ENCODE measurements at places on chromosomes 5 and 9.
A peak's percentile ranks its signal among the peaks of the same experiment; 100 is the strongest.

DNA sequence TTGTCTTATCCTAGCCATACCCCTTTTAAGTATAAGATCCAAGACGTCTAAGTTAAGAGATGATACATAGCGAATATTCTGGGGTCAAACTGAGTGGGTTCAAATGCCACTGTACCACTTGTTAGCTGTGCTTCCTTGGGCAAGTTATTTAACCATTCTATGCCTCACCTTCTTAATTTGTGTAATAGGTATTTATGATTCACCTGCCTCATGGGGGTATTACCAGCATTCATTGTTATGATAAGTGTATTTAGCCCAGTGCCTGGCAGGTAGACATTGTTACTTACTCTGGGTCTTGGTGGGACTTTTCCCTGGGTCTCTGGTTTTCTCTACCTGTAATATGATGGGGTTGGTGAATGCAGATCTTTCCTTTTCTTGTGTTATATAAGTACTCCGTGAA lies 3.8 kb downstream of the LARP1 start:
- no peak for DNase-seq

GRCh38 chr5:111810112-111810511 lies 53.1 kb upstream of the NREP start:
- DNase-seq, result peak; percentile 59

DNA sequence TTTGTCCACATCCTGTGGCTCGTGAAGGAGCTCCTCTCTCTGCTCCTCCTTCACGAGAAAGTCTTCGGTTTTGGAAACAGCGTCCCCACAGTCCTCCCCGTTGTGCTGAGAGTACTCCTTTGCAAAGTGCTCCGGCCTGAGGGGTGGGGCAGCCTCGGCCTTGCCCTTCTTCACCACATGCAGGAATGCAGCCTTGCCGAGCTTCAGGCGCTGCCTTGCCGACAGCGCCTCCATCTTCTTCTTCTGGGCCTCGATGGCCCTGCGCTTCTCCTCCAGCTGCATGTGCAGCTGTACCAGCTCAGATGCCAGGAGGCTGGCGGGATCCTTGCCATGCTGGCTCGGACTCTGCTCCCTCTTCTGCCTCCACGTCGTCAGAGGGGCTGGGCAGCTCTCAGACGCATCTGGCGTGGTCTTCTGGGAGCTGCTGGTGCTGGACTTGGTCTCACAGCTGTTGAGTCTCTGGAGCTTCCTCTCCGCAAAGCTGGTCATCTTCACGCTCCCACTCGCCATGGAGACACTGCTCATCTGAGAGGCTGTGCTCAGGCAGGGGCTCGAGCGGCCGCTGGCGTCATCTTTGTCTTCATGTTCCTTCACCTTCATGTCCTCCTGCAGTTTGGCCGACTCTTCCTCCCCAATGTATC lies 85.5 kb downstream of the CAMSAP1 start:
- DNase-seq, result no peak

GRCh38 chr9:2229109-2229721 lies 214.1 kb downstream of the SMARCA2 start:
- DNase-seq, result no peak

DNA sequence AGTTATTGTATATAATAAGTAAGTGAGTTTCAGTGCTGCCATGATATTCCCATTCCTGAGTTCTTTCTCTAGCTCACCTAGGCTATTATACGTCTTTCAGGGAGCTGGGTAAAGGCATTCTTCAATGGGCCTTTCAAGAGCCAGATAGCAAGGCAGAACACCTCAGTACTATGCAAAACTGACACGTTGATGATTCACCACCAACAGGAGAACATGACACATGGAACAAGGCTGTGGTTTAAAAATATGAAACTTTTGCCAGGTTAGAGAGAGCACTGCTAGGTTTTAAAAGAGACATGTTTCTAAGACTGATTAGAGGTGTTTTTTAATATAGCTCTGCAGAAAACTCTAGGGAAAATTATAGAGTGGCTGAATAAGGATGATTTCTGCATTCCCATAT lies 95.9 kb downstream of the UGCG start:
- DNase-seq, result peak; percentile 79

- peak; percentile 28 for DNase-seq
Observed at GRCh38 chr9:92986176-92987119, 39.1 kb downstream of the FGD3 start.

DNA sequence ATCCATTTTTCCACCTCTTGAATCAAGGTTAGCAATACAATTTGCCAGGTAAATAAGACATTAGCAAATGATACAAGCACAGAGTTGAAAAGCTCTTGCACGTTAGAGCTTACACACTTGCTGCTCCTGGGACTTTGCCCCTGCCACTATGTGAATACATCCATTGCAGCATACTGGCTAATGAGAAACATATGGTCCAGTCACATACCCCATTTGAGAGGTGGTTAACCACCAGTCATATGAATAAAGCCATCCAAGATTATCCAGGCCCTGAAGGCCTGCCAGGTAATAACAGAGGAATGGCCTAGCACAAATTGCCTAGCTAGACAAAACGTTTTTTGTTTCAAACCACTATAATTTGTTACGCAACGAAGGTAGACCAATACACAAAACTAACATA lies 45.8 kb upstream of the FTMT start:
- DNase-seq, result peak; percentile 1

GRCh38 chr9:80698725-80699410 lies 990.5 kb downstream of the TLE1 start:
- no peak for DNase-seq

DNA sequence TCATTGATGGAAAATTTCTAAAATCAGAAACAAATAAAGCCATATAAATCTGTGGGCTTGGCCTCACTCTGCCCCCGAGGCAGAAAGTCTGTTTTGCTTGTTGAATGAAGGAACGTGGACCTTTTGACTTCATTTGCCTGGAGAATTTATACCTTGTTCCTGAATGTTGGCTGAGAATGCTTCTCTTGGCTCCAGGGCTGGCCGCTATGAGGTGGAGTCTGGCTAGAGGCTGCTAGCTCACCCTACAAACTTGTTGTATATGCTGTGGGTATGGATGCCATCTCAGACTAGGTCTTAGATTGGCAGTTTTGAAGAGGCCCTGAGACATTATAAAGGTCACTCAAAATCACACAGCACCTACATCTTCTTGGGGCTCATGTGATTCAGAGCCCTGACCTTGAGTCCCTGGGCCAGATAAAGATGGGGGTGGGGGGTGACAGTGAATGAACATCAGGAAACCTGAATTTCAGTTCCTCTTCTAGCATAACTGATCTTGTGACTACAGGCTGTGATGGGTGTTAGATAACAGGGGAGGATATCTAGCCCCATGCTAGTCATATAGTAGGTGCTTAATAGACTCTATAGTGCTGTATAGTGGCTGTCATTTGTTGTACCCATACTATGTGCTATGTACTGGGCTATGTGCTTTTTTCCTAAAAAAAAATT lies 2.8 kb downstream of the GM2A start:
- DNase-seq, result no peak

DNA sequence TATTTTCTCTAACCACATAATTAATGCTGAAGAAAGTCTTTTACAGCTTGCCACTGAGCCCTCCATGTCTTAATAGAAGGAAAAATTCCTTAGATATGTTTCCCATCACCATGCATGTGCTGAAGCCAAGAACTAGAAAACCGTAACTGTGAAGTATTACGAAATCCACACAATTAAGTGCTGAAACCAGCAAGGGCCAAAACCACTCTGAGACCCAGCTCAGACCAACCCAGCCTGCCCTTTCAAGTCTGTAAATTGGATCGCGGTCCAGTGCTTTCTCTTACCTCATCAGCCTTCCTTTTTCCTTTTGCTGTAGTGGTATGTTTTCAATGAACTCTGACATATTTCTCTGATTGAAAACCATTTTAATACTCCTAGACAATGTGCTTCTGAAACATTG lies 26.3 kb downstream of the SEMA5A start:
- DNase-seq, result peak; percentile 72

DNA sequence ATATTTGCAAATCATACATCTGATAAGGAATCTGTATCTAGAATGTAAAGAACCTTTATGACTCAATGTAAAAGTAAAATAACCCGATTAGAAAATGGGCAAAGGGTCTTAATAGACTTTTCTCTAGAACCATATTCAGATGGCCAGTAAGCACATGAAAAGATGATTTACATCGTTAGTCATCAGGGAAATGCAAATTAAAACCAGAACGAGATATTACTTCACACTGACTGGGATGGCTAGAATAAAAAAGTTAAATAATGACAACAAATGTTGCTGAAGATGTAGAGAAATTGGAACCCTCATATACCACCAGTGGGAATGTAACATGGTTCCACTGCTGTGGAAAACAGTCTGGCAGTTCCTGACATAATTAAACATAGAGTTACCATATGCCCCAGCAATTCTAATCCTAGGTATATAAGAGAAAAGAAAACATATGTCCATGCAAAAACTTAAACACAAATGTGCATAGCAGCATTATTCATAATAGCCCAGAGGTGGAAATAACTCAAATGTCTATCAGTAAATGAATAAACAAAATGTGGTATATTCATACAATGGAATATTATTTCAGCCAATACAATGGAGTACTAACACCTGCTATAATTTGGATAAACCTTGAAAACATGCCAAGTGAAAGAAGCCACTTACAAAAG lies 100.4 kb upstream of the MAMDC2 start:
- DNase-seq, result peak; percentile 48

DNA sequence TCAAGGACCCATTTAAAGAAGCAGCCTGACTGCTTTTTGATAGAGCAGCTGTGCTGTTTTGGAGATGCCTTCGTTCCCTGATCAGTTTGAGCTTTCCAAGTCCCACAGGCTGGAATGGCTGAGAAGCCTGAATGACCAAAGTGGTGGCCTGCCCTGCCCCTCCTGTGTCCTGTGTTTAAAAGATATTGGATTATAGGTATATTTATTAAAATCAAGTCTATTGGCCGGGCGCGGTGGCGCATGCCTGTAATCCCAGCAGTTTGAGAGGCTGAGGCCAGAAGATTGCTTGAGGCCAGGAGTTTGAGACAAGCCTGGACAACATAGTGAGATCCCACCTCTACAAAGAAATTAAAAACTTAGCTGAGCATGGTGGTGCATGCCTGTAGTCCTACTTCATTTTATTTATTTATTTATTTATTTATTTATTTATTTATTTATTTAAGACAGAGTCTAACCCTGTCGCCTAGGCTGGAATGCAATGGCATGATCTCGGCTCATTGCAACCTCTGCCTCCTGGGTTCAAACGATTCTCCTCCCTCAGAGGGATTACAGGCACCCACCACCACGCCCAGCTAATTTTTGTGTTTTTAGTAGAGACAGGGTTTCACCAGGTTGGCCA lies 87.7 kb downstream of the CACNA1B start:
- DNase-seq, result no peak

GRCh38 chr5:153777681-153778581 lies 260.8 kb downstream of the FAM114A2 start:
- DNase-seq, result no peak

DNA sequence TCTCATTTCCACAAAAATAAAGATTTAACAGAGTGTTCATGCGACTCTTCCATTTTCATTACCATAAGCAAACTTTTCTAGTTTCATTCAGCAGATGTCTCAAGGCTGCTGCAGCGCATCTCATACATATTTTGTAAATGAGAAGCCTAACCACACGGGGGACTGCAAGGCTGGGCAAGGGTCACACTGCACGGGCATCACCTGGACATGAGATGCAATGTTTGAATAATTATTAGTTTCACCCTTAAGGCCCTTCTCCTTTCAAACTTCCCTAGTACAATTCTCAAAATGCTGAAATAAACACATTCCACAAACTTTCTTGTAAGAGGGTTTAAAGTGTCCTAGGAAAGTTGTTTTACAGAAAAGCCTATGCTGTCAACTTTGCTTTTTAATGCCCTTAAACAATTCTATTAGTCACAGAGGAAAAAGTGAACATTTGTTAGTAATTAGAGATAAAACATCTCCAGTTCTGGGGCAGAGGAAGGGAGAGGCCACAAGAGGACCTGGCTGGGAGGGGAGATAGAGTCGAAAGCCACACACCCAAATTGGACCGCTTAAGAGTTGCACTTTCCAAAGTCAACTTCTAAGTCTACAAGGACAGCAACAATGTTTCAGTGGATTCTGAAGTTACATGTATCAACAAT lies 1.3 kb downstream of the DENND1A start:
- DNase-seq, result peak; percentile 81

DNA sequence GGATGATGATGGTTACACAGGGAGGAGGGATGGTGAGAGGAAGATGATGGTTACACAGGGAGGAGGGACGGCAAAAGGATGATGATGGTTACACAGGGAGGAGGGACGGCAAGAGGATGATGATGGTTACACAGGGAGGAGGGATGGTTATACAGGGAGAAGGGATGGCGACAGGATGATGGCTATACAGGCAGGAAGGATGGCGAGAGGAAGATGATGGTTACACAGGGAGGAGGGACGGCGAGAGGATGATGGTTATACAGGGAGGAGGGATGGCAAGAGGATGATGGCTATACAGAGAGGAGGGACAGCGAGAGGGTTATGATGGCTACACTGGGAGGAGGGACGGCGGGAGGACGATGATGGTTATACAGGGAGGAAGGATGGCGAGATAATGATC lies 64.1 kb upstream of the FCN1 start:
- no peak for DNase-seq

DNA sequence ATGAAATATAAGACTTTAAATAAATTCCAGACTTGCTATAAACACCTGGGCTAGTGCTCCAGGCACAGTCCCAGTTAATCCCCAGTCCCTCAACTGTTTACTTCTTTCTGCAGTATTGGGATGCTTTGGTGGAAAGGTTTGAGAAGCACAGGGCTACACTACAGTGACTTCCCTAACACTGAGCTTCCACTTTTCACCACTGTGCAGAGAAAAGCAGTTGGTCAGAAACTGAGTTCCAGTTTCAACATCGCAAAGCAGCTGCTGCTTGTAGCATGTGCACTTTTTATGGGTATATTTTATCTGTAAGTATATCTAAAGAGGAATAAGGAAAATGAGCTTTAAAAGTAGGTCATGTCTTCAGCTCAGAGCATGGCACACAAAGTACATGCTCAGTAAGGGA lies 339.7 kb downstream of the NTRK2 start:
- DNase-seq, result no peak

- DNase-seq, result no peak
Observed at GRCh38 chr9:14936491-14936890, 26.3 kb upstream of the FREM1 start.

DNA sequence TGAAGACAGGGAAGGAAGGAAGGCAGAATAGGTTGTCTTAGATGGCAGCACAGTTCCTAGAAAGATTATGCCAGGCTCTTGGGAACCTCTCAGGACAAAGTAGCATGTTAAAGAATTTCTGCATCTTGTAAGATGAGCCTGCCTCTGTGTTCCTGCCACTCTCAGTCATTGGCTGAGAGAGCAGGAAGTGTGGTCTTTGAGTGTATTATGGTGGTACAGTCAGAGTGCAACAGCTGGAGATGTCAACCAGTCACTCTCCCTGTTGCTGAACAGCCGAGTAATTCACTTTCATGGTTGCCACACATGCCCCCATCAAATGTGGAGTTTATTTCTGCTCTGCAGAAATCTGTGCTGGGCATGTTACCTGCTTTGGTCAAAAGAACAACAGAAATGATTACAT lies 659.6 kb upstream of the RIOK2 start:
- no peak for DNase-seq

DNA sequence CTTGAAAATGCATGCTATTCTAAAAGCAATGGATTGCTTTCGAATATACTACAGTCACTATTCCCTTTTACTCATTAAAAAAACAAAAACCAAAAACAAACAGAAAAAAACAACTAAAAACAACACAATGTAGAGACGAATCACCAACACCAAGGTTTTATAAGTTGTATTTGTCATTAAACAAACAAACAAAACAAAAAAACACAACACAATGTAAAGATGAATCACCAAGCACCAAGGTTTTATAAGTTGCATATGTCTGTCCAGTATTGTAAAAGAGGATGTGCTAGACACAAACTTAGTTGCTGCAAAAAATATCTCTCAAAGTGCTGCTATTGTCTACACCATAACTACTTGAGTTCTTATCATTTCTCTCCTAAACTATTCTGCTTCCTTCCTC lies 1269.2 kb downstream of the EFNA5 start:
- no peak for DNase-seq
